ENCODE measurements at places on chromosomes 5 and 9.

GRCh38 chr5:157947156-157947555 is 88.2 kb upstream of the CLINT1 start:
- DNase-seq: no peak

DNA sequence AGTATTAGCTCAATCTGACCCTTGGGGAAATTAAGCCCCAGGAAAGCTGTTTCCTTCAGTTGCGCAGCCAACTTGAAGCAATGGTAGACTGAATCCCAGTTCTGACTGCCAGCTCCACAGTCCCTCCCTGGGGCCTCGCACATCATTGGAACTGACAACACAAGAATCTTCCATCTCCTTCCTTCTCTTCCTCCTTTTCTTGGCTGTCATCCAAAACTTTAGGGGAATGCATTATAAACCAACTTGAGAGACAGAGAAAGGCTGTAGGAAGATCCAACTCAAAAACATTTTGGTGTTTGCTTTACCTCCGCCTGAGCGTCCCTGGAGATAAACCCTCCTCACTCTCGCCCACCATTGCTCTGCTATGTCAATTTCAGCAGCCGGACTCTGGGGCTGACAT is 16.6 kb downstream of the KCNIP1 start:
- DNase-seq: no peak

- DNase-seq: no peak
These were observed 411.2 kb upstream of the SLC30A5 start for GRCh38 chr5:68682400-68683160.

DNA sequence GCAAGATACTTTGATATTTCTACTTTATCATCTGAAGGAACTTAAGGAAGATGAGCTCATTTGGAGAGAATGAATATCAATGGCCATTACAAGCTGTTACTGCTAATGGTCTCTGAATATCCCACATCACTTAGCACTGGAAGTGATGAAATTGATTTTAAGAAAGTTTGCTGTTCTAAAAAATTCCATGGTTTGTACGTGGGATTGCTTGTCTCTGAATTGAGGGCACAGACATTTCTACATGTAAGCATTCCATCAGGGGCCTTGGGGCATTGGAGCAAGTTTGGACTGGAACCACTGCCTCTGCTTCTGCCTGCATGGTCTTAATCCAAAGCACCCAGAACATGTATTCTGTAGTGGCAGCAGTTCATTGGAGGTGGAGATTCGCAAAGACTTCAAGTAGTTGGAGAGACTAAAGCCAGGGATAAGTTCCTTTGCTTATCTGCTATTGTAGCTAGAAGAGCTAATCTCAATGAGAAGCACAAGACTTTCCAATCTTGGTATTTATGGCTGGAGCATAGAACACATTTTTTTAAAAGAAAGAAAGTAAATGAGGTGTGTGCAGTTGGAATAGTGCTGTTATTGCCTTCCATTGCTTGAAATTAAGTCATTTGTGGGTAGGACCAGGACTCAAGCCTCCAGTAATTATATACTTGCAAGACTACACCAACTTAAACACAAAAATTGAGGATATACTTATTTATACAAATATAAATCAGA is 424.2 kb downstream of the SPATA31D1 start:
- no peak for DNase-seq

GRCh38 chr9:68651280-68651893 is 53.7 kb upstream of the PIP5K1B start:
- DNase-seq: no peak

- no peak for DNase-seq
These were observed 294.1 kb downstream of the FANCC start for GRCh38 chr9:95023217-95024003.

- DNase-seq: no peak
These were observed 72.1 kb downstream of the FEM1C start for GRCh38 chr5:115472271-115473025.

DNA sequence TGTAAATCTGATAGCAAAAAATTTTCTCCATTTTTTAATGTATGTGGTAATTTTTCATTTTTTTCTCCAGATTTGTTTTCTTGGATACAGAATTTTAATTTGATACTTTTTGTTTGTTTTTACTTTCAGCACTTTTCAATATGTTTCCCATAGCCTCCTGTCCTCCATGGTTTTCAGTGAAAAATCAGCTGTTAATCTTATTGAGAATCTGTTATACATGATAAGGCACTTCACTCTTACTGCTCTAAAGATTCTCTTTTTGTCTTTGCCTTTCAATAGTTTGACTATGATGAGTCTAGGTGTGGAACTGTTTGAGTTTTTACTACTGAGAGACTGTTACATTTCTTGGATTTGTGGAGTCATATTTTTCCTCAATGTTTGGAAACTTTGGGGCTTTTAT is 455.7 kb upstream of the NUDT12 start:
- DNase-seq: no peak

GRCh38 chr5:80569961-80570786 is at the start of gene ANKRD34B:
ANKRD34B (minus strand) TSS chr5:80570280; CDS start chr5:80560019, 10,261 bp downstream.
- DNase-seq: no peak

DNA sequence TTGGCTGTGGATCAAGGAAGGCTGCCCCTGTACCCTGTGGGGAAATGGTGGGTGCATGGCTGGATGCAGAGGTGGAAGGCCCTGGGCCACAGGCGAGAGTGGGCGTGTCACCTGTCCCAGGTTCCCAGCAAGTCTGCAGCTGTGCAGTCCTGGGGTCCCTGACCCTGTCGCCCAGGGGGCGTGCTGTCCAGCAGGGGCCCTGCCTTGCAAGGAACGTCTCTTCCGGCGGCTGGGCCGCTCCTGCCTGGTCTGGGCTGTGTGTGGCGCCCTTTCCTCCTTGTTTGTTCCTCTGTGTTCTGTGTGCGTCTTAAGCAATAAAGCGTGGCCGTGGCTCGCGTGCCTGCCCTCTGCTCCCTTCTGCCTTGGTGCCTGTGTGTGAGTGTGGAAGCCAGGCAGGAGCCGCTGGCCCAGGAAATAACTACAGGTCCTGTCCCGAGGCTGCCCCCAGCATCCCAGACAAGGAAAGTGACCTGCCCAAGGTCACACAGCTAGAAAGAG is 8.4 kb downstream of the SLC2A6 start:
- no peak for DNase-seq

GRCh38 chr5:36692791-36693763 is 86.7 kb downstream of the SLC1A3 start:
- DNase-seq: peak; percentile 28

DNA sequence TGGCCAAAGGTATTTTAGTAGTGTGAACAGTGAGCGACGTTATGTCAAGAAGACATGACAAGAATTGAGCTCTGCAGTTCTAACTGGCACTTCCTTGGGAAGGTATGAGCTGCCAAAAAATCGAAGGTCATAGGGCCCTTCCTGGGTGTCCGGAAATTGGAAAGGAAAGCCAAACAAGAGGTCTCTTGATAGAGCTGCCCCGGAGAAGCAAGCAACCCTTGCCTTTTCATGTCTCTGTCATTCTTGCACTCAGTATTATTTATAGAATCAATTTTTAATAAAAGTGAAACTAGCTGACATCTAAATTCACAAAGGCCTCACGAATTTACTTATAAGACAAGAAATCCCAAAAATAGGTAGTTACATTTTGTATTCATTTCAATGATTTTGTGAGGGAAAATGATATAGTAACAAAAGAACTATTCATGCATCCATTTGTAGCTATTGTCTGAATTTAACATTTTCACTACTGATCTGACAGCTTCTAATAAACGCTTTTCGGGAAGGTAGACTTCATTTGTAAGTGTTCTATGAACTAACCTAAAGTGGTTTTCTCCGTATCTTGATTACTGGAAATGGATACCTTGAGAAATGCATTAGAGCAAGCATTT is 113.8 kb upstream of the VCAN start:
- no peak for DNase-seq

GRCh38 chr9:86217076-86217755 is 42.2 kb downstream of the C9orf153 start:
- no peak for DNase-seq

- DNase-seq: no peak
These were observed 33.6 kb downstream of the SUB1 start for GRCh38 chr5:32618962-32619361.

DNA sequence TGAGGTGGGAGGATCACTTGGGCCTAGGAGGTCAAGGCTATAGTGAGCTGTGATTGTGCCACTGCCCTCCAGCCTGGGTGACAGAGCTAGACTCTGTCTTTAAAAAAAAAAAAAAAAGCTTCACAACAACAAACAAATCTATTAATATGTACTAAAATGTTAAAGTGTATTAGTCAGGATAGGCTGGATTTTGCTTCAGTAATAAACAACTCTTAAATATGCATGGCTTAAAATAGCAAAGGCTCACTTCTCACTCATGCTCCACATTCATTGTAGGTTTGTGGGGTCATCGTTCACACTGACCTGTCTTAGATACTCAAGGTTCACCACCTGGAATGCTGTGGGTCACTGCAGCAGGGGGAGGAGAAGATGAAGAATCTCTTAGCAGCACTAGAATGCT is 33.8 kb upstream of the COL15A1 start:
- no peak for DNase-seq

DNA sequence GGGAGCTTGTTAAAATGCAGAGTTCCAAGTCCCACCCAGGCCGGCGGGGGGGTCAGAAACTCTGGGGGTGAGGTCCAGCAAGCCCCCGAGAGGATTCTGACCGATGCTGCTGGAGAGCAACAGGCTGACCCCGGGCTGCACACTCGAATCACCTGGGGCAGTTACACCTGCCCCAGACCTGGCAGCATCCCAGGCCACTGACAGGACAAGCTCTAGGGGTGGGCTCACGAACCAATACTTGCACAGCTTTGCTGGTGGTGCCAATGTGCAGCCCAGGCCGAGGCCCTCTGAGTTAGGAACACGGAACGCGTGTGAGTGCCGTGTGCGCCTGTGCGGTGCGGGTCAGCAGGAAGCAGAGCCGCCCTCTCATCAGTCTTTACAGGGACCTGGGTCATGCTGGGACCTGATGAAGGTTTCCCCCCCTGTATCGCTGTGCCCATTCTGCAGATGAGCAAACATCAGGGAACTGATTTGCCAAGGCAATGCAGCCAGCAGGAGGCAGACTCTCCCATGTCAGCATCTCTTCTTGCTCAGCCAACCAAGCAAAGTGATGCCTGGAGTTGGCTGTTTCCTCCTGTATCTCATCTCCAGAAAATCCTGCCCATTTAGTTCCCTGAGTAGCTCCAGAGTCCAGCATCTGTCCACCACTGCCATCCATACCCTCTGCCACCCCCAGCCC is 16.3 kb downstream of the FAM163B start:
- no peak for DNase-seq

DNA sequence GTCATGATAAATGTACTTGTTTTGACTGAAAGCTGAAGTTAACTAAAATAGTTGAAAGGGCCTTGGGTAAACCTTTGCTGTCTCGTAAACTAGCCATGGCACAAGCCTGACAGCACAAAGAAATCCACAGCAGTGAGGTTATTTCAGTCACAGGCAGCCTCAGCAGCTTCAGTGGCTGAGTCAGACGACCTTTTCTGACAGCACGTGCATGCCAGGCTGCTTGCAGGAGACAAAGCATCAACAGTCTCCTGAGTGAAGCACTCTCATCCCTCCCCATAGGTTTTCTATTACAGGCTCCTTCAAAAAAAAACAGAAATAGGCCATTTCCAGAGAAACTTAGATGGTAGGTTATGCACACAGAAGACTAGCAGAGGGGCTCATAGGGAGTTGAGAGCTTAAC is 34.6 kb downstream of the OXCT1 start:
- no peak for DNase-seq

DNA sequence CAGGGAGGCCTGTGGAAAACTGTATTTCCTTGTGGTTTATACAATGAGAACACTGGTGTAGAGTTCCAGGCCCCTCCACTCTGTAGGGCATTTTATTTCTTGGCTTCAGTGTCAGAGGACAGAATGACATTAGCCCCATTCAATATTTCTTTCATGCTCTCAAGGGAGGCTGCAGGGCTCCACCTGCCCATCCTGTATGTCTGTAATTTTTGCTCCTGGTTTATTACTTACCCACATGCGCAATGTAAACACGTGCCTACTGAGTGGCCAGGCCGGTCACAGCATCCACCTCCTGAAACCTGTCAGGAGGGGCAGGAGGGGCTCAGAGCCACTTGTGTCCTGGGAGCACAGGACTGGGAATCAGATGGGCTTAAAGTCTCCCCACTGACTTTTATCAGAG is 82.4 kb downstream of the GADD45G start:
- no peak for DNase-seq

DNA sequence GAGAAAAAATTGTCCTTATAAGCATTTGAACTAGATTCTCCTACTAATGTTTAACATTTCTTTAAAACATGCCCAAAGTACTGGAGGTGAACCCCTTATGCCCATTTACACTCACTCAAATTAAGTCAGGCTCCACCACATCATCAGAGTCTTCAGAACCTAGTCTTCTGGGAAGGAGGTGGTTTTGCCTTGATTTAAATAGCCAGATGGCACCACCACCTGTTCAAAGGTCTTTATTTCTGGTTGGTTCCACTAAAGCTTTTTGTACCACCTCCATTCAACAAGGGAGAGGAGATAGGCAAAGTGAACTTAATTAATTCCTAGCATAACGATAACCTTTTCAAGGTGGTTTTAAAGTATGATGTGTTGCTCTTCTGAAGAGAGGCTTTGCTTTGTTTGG is 189.5 kb downstream of the SLF1 start:
- DNase-seq: no peak

DNA sequence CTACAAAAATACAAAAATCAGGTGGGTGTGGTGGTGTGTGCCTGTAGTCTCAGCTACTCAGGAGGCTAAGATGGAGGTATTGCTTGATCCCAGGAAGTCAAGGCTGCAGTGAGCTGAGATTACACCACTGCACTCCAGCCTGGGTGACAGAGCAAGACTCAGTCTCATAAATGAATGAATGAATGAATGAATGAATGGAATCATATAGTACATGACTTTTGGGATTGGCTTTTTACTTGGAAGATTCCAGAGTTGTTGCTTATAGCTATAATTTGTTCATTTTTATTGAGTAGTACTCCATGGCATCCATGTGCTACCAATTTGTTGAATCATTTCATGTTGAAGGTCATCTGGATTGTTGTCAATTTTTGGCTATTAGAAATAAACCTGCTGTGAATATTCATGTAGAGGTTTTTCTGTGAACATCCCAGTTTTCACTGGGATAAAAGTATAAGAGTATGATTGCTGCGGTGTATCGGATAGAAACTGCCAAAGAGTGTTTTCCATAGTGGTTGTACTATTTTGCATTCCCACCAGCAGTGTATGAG is 19.9 kb downstream of the ERBIN start:
- no peak for DNase-seq

- no peak for DNase-seq
These were observed 165.8 kb upstream of the CDH6 start for GRCh38 chr5:31027721-31028120.

GRCh38 chr5:5221724-5222123 is 81.6 kb downstream of the ADAMTS16 start:
- no peak for DNase-seq

- DNase-seq: no peak
These were observed 137.5 kb upstream of the PHYKPL start for GRCh38 chr5:178370102-178370501.

GRCh38 chr5:126692971-126693370 is 84.0 kb upstream of the LMNB1 start:
- DNase-seq: no peak

DNA sequence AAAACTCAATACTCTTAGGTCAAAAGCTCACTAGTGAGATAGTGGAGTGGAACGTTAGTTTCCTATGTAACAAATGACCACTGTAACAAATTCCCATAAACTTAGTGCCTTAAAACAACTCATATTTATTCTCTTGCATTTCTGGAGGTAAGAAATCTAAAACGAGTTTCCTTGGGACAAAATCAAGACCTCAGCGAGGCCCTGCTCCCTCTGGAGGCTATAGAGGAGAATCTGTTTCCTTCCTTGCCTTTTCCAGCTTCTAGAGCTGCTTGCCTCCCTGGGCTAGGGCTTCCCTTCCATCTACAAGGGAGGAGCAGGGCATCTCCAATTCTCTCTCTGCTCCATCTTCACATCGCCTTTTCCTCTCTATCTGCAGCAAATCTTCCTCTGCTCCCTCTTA is 32.0 kb downstream of the SEMA5A start:
- no peak for DNase-seq

Measured in bone marrow (tissue), 2 donors.